ENCODE measurements at places on chromosomes 7 and 10.

DNA sequence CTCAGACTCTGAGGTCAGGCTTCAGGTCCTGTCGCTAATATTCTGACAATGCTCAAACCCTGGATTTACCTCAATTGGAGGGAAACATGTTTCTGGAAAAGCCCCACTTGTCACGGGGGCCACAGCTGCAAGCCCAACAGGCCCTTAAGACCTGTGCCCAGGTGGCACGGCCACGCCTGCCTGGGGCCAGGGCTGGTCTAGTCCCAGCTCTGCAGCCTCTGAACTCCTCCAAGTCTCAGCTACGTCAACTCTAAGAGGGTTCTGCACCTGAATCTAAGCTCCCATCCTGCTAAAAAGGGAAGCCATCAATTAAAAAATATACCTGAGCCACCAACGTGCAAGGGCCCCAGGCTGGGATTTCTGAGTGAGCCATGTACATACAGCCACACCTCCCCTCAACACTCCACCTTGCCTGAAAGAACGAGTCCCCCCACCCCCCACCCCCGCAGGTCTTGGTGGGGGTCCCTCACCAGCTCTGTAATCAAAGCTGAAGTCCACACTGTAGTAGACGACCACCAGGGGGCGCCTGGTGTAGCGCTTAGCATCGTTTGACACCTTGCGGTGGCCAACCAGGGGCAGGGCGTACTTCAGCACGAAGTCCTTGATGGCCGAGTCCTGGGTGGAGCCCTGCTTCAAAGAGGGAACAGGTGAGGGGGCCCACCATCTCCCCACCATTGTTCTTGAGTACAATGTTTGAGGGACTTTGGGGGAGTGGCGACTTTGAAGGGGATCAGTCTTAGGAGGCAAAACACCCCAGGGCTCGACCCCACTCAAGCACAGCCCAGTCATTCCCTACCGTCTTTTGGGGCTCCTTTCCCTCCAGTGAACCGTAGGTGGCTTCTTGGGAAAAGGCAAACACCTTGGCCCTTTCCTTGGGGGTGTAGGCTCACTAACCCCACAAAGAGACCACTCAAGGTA, 22.6 kb downstream of the PDIA4 start:
- no peaks in the 10 kb centered on the region for H3K4me1 ChIP-seq
- no peaks in the 10 kb centered on the region for H3K36me3 ChIP-seq
- H3K4me3 ChIP-seq = no peak overlapping the region
- DNase-seq = peak; percentile 79

DNA sequence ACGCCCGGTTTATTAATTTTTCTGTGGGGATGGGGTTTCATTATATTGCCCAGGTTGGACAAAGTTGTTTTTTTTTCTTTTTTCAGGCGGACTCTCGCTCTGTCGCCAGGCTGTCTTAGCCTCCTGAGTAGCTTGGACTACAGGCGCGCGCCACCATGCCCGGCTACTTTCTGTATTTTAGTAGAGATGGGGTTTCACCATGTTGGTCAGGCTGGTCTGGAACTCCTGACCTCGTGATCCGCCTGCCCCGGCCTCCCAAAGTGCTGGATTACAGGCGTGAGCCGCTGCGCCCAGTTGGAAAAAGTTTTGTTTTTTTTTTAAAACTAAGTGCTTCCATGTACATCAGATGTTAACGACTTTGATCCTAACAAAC, 542 bp upstream of the ZNF394 start:
- H3K36me3 ChIP-seq = no peaks in the 10 kb centered on the region
- H3K27me3 ChIP-seq = no peaks in the 10 kb centered on the region
- DNase-seq = no peak
- H3K4me1 ChIP-seq = no peaks in the 10 kb centered on the region
- peak overlapping the region; percentile 88 for H3K27ac ChIP-seq

- H3K4me1 ChIP-seq = no peaks in the 10 kb centered on the region
- DNase-seq = no peak
- H3K27ac ChIP-seq = no peak overlapping the region
- no peaks in the 10 kb centered on the region for H3K36me3 ChIP-seq
- H3K4me3 ChIP-seq = no peak overlapping the region
These were observed 151.4 kb downstream of the COL28A1 start for GRCh38 chr7:7384228-7384627.

- H3K27ac ChIP-seq = no peak overlapping the region
- H3K27me3 ChIP-seq = no peaks in the 10 kb centered on the region
- H3K4me3 ChIP-seq = no peak overlapping the region
- no peaks in the 10 kb centered on the region for H3K36me3 ChIP-seq
- DNase-seq = no peak
These were observed 37.0 kb upstream of the CHST15 start for GRCh38 chr10:124130198-124130900.

DNA sequence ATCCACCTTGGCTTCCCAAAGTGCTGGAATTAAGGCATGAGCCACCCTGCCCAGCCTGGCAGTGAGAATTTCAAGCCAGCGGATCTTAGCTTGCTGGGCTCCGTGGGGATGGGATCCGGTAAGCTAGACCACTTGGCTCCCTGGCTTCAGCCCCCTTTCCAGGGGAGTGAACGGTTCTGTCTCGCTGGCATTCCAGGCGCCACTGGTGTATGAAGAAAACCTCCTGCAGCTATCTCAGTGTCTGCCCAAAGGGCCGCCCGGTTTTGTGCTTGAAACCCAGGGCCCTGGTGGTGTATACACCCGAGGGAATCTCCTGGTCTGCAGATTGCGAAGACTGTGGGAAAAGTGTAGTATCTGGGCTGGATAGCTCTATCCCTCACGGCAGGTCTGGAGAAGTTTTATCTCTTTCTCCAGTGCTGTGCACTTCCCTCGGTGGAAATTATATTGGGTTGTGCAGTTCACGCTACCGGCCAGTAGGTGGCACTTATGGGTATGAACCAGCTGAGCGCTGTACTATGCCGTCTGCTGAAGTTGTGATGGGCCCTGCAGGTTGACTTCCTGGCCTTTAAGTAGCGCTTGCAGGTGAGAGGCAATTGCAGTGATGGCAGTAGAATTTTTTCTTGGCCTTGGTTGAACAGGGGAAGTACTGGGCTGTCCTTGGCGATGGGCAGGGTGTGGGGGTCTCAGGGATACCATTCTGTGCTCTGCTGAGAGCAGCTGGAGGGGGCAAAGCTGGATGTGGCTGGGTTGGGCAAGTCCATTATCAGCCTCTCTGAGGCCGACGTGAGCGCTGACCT, 138.0 kb upstream of the MTPN start:
- no peaks in the 10 kb centered on the region for H3K36me3 ChIP-seq
- no peak overlapping the region for H3K4me3 ChIP-seq
- no peak overlapping the region for H3K27ac ChIP-seq
- H3K27me3 ChIP-seq = no peaks in the 10 kb centered on the region
- no peaks in the 10 kb centered on the region for H3K4me1 ChIP-seq

GRCh38 chr10:122163174-122164022, 107.7 kb upstream of the BTBD16 start:
- H3K27ac ChIP-seq = no peak overlapping the region
- DNase-seq = no peak
- no peaks in the 10 kb centered on the region for H3K27me3 ChIP-seq
- H3K4me3 ChIP-seq = peak overlapping the region; percentile 40
- H3K36me3 ChIP-seq = no peaks in the 10 kb centered on the region

- no peaks in the 10 kb centered on the region for H3K27me3 ChIP-seq
- no peak overlapping the region for H3K4me3 ChIP-seq
- H3K4me1 ChIP-seq = no peaks in the 10 kb centered on the region
- no peak for DNase-seq
- no peaks in the 10 kb centered on the region for H3K36me3 ChIP-seq
These were observed 189.2 kb downstream of the EBF3 start for GRCh38 chr10:129774736-129775401.

DNA sequence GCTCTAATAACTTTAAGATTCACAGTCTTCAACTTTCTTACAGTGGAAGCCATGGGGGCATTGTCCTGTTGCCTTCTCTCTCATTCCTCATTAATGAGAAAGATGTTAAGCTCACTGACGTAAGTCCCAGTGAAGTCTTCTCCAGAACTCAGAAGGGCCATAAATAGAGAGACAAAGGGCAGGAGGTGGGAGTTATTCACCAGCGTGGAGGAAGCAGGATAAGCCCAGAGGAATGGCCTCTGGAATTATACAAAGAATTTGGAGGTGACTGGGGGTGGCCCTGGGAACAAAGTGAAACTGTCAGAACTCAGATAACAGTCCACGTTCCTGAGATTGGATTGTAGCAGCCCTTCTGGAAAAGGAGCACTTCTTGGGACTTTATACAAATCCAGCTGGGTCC, 52.4 kb downstream of the SORBS1 start:
- peak overlapping the region; percentile 95 for H3K27ac ChIP-seq
- H3K4me3 ChIP-seq = no peak overlapping the region
- no peaks in the 10 kb centered on the region for H3K27me3 ChIP-seq
- H3K4me1 ChIP-seq = no peaks in the 10 kb centered on the region
- H3K36me3 ChIP-seq = no peaks in the 10 kb centered on the region

DNA sequence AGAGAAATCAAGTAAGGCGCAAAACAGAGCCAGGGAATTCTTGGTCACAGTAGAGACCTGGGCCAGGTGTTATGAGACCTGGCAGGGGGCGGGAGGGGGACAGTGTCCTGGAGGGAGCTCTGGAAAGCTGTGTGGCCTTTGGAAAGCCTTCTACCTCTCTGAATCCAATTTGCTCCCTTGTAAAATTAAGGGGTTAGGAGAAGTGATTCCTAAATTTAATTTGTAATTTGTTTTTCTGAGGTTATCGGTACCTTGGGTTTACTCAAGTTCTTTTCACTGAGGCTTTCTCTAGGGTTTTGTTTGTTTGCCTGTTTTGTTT, 920.8 kb downstream of the TYW1 start:
- no peaks in the 10 kb centered on the region for H3K4me1 ChIP-seq
- no peaks in the 10 kb centered on the region for H3K27me3 ChIP-seq
- H3K36me3 ChIP-seq = no peaks in the 10 kb centered on the region

DNA sequence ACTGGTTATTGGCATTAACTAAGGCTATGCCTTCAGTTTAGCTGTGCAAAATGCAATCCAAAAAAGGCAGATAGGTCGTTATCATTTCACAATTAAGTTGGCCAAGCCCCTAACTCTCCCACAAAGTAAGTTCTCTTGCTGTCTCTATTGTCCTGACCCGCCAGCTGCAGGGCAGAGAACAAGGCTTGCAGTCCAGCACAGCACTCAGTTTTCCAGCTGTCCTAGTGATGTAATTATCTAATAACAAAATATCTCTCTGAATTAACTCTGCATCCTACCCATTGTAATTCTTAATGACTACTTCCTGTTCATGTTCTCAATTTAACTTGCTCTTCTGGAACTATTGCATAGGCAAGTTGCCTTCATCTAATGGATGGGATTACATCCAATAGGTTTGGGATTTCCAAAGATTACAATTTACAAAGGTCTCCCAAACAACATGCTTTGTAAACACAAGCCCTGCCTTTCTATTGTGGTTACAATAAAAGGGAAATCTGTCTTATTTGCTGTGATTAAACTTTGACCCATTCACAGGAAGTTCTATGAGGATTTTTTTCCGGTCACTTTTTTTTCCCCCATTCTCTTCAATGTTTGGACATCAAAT, 55.2 kb downstream of the CDK6 start:
- no peaks in the 10 kb centered on the region for H3K36me3 ChIP-seq
- no peak overlapping the region for H3K4me3 ChIP-seq
- H3K27me3 ChIP-seq = no peaks in the 10 kb centered on the region
- no peak overlapping the region for H3K27ac ChIP-seq
- H3K4me1 ChIP-seq = no peaks in the 10 kb centered on the region
- DNase-seq = peak; percentile 30

Measured in uterus (tissue), 4 donors.